ENCODE measurements at places on chromosomes 7 and 10.
A peak's percentile ranks its signal among the peaks of the same experiment; 100 is the strongest.

- no peak for DNase-seq
These were observed 158.5 kb downstream of the TRIL start for GRCh38 chr7:28799619-28800018.

- DNase-seq, result no peak
These were observed 19.4 kb upstream of the ATAD1 start for GRCh38 chr10:87837445-87837844.

DNA sequence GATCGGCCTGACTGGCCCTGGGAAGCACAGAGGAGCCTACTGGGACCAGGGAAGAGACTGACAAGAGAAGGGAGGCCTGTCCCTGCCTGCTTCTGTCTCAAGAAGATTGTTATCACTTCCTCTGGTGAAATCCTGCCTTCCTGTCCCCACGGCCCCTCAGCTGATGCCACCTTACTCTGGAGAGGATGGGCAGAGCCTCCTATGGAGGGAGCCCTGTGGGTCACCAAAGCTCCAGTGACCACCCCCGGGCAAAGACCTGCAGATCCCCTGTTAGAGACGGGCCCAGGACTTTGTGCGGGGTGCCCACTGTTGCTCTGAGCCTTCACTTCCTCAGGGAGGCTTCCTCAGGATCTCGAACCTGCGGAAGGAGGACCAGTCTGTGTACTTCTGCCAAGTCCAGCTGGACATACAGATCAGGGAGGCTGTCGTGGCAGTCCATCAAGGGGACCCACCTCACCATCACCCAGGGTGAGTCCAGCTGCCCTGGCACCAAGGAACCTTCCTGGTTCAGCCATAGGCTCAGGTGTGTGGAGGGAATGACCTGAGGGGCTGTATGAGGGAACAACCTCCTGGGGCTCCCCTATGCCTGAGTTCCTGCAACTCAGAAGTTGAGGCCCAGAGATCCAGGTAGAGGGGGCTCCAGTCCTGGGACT lies 1.4 kb upstream of the PILRB start:
- no peak for DNase-seq

DNA sequence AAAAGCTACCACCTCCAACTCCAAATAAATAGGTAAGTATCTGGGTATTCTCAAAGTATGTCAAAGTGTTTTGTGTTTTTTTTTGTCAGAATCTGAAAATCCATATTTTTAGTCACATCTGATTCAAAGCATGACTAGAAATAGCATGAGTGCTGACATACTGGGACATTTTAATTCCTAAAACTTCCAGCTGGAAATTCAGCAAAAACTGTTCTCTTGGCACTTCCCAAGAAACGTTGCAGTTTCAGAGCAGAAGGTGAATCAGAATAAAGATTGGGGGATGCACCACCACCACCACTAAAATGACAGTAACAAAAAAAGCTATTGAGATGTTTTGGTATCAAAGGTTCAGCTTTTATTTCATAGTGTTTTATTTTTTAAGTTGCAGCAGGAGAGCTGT lies 724.6 kb upstream of the CELF2 start:
- DNase-seq, result no peak

DNA sequence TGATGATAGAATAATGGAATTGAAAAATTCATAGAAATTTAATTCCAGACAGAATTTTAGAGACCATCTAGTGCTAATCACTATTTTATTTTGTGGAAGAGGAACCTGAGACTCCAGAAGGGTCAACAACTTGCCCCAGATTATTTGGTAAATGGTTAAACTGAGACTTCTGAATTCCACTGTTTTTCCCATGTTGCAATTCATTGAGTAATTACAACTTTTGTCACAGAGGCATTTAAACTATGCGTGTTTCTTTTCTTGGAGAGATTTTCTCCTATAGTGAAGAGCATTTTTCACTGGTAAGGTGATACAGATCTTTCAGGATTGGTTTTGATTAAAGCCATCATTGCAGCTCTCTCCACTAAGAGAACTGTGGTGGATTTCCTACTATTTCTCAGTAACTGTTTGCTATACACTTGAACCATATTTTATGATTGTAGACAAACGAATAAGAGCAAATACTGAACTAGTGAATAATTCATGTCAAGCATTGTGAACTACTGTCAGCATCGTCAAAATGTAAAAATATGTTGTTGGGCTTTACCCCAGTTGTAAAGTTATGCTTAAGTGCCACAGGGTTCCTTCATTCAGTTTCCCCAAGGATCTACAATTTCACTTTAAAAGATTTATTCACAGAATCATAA lies 26.5 kb downstream of the LRGUK start:
- DNase-seq, result no peak

DNA sequence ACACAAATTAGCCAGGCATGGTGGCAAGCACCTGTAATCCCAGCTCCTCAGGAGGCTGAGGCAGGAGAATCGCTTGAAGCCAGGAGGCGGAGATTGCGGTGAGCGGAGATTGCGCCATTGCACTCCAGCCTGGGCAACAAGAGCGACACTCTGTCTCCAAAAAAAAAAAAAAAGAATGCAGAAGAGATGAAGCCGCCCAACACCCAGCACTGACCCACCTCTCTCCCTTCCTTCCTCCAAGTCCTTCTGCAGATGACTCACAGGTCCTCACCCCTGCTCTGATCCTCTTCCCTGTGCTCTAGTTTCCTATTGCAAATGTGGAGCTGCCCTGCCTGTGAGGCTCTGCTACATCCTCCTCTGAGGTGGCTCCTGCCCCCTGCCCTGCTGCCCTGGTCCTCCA lies 22.0 kb upstream of the OPALIN start:
- no peak for DNase-seq

GRCh38 chr10:63666836-63667383 lies 145.7 kb downstream of the REEP3 start:
- peak; percentile 94 for DNase-seq

DNA sequence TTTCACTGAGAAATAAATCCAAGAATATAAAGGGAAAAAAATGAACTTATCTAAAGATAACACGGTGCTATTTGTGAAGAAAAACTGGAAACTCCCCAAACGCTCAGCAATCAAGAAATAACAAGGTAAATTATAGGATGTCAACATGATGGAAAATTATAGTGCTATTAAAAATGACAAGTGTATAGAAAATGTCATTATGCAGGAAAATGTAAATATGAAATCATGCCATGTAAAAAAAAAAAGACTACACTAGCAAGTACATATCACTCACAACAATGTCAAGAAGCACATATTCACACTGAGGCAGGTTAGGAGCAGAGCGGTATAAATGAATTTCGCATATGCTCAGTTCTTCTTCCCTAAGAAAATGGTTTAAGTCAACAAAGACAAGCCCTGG lies 27.7 kb downstream of the KLRG2 start:
- no peak for DNase-seq

GRCh38 chr10:27912231-27912630 lies 86.6 kb downstream of the ODAD2 start:
- peak; percentile 4 for DNase-seq

GRCh38 chr10:13439313-13440184 lies 89.3 kb downstream of the BEND7 start:
- DNase-seq, result no peak

- DNase-seq, result no peak
These were observed 228.7 kb upstream of the PTN start for GRCh38 chr7:137572056-137572784.

DNA sequence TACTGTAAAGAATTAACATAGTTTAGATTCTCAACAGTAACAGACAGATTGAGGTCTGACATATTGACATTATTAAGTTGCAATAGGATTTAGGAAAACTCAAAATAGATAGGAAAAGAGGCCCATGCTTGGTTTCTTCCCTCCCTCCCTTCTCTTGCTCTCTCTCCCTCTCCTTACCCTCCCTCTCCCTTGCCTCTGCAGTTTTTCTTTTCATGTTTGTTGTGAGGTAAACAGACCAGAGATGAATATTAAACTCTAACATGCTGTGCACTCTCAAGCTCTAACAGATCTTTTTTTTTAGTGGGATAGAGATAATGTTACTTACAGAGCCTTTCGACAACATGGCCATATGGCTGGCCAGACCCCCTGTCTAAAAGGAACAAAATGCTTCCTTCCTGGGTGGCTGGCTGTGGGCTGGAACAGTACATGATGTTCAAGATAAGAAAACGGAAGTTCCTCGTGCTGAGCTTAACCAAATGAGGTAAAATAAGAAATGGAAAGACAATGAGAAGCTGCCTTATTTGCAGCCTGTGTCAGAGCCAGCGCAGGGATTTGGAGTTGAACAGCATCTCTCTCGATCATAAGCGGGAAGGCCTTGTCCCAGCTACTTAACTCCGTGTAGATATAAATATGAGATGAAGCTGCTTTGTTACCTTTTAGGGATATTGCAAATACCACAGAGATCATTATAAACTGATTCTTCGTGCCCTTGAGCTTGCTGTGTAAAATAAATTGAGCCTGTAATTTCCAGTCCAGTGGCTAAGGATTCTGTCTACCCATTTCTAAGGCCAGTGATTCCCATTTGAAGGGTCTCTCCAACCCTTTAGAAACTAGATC lies 391.9 kb upstream of the NPVF start:
- no peak for DNase-seq

DNA sequence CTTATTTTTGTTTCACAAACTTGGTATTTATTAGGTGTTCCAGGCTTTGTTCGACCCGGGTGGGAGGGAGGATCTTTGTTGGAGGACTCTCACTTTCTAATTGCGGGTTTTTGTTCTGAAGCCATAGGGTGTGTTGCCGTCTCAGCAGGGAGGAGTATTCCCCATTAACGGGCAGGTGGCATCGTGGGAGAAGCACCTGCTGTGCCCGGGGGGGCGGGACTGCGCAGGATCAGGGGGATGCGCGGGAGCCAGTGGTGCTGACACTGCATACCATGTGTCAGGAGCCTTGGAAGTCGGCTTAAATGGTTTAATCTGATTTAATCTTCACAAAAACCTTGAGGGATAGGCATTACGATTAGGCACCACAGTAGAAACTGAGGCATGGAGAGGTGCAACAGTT lies 113.0 kb downstream of the MGMT start:
- no peak for DNase-seq

DNA sequence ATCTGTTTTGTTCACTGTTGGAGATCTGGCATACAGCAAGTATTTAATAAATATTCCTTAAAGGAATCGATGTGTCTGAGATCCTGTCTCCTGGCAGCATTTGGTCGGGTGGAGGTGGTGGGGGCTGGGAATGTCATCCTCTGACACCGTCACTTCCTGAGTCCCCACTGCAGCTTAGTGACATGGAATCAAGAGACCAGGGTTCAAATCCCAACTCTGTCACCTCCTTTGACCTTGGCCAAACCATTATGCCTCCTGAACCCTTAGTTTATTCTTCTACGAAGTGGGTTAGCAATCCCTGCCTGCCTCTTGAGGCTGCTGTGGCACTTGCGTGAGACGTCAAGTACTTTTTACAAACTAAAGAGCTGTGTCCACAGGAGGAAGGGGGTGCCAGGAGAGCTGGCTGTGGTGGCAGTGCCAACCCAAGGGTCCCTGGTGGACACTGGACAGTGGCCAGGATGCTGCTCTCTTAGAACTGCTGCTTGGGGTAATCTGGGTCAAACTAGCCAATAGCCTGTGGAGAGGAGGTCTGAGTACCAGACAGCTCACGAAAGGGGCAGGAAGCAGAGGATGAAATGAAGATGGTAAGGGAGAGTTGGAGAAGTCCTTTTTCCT lies 8.0 kb upstream of the ZMIZ1 start:
- no peak for DNase-seq

DNA sequence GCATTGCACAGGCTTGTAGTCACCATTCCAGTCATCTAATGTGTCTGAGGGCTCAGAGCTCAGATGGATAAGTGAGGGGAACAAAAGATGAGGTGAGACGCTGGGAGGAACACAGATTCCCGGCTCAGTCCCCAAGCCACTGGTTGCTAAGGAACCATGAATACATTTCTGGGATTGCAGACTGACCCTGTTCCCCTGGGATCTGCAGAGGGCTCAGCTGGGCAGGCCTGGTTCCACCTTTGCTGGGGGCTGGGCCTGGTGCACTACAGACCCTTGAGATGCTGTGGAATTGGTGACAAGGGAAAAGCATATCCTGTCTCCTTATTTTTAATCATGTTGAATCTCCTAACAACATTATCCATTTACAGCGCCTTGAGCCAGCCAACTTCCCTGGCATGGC lies 19.2 kb downstream of the ELFN1 start:
- no peak for DNase-seq

- DNase-seq, result peak; percentile 51
These were observed 33.8 kb downstream of the GPR22 start for GRCh38 chr7:107503687-107504086.

- no peak for DNase-seq
These were observed 807.4 kb downstream of the TNS3 start for GRCh38 chr7:46774515-46774914.

GRCh38 chr7:117862378-117862777 lies 10.9 kb downstream of the CTTNBP2 start:
- no peak for DNase-seq

DNA sequence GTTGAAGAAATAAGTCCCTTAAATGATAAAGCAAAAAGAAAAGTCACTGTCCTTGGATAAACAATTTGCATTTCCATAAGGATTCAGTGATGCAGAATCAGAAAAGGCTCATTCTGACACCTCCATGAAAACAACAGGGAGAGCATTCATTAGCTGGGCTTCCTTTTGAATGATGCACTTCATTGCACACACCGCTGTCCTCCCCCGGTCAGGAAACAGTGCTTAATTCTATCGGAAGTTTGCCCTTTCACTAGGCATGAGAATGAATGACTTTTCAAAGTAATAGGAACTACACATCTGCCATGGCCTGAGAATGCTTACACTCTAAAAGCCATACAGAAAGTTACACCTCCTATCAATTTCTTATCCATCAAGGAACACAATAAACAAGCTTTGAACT lies 4.2 kb downstream of the PCDH15 start:
- no peak for DNase-seq

DNA sequence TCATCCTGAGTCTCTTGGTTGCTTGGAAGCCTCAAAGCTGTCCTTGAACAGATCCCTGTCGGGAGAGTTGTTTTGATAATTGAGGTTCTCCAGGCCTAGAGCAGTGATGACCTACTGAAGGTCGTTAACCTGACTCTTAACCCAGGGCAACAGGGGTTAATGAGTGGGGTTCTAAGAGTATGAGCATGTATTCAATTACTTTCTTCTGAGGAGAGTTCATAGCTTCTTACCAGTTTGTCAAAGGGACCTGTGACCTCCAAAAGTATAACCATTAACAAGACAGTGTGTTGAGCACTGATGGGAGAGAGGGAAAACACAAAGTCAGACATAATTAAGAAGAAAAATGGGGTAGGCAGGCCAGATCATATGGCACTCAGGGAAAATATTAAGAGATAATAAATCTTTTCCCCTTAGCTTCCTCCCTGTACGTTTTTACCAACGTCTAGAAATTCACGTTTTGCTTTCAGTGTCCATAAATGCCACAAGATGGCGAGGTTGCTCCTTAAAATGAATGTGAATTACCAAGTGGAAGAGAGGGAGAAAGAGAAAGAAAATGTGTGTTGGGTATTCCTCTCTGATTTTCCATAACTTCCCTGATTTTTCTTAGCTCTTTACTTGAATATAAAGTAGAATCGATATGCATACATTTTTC lies 97.6 kb downstream of the SUGCT start:
- peak; percentile 80 for DNase-seq

- DNase-seq, result no peak
These were observed 2.8 kb downstream of the EMX2 start for GRCh38 chr10:117545141-117546019.

GRCh38 chr7:85237721-85238120 lies 50.9 kb upstream of the SEMA3D start:
- DNase-seq, result peak; percentile 91

- DNase-seq, result no peak
These were observed 2.9 kb downstream of the RBP4 start for GRCh38 chr10:93598157-93598556.

GRCh38 chr7:130272381-130273080 lies 5.9 kb downstream of the CPA2 start:
- DNase-seq, result no peak

- DNase-seq, result no peak
These were observed 577.5 kb upstream of the SORCS1 start for GRCh38 chr10:107741971-107742370.
